ENCODE measurements at places on chromosomes 1 and 21.

GRCh38 chr21:45639206-45640000 is 4.1 kb upstream of the PCBP3 start:
- DNase-seq: no peak

DNA sequence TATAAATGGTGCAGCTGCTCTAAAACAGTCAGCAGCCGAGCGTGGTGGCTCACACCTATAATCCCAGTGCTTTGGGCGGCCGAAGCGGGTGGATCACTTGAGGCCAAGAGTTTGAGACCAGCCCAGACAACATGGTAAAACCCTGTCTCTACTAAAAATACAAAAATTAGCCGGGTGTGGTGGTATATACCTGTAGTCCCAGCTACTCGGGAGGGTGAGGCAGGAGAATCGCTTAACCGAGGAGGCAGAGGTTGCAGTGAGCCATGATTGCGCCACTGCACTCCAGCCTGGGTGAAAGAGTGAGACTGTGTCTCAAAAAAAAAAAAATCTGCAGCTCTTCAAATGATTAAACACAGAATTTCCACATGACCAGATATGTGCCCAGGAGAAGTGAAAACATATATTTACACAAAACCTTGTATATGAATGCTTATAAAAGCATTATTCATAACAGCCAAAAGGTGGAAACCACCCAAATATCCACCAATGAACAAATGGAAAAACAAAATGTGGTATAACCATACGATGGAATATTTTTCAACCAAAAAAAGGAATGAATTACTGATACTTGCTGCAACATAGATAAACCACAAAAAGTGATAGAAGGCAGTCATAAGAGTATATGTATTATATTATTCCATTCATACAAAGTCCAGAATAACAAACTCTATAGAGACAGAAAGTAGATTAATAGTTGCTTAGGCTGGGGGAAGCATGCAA is 14.1 kb downstream of the EPS15 start:
- no peak for DNase-seq

DNA sequence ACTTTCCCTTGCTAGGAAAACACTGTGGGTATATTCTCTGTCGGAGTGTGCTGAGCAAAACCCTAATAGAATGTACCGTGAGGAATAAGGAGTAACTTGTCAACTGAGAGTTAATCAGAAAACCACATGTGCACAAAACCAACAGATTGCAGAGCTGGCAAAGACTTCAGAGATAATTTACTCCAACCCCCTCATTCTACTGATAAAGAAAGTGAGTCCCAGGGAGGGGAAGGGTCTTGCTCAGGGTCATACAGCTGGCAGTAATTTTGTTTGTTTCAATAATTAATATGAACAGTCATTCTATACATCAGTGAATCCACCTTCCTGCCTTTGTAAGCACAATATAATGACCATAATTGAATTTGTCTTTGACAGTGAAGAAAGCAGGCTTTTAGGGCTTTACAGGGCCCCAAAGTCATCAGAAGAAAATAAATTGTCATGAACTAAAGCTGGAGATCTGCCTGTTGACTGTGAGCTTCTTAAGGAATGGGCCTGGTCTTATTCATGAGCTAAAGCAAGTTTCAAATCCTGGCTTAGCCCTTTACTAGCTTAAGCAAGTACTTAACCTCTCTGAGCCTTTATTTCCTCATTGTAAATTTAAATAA is 67.2 kb upstream of the HOOK1 start:
- no peak for DNase-seq

DNA sequence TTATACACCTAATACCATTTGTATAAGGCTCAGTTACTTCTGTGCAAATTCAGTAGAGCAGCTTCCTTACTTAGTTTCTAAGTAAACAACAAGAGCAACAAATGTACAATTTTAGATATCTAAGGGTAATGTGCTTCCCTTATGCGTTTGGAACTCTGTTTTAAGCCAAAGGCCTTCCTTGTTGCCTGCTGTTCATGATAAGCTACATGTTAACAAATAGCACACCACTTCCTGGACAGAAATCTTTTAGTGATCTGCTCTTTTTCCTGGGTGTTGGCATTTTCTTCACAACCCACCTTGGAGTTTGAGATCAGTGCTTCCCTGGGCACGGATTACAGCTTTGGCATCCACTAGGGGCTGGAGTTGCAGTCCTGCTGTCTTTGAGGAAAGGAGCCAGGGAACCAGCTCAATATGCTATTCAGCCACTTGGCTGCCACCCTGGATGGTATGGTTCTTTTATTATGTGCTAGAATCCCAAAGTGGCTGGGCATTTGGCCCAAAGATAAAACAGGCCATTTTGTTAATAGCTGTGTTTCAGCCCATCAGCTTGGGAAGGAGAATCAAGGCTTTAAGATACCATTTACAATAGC is 55.6 kb upstream of the ADAR start:
- DNase-seq: no peak

GRCh38 chr1:172835834-172836233 is 176.9 kb downstream of the FASLG start:
- DNase-seq: no peak

- DNase-seq: no peak
These were observed 48.9 kb upstream of the GORAB start for GRCh38 chr1:170483051-170483450.

GRCh38 chr1:59695252-59695651 is 119.5 kb upstream of the HOOK1 start:
- no peak for DNase-seq

DNA sequence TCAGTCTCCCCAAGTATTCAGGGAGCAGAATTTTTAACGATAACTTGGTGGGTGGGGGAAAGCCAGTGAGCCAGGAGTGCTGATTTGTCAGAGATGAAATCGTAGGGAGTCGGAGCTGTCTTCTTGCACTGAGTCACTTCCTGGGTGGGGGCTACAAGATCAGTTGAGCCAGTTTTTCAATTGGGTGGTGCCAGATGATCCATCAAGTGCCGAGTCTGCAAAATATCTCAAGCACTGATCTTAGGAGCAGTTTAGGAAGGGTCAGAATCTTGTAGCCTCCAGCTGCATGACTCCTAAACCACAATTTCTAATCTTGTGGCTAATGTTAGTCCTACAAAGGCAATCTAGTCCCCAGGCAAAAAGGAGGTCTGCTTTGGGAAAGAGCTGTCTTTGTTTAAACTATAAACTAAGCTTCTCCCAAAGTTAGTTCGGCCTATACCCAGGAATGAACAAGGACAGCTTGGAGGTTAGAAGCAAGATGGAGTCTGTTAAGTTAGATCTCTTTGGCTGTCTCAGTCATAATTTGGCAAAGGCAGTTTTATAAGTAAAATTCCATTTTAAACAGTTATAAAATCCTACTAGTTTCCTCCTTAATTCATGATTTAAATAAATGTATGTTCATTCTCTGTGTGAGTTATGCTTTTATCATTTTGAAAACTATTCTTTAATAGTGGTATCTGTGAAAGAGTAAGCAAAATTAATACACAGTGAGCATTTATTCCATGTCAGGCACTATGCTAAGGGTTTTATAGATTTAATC is 51.7 kb downstream of the SLC16A1 start:
- DNase-seq: no peak

DNA sequence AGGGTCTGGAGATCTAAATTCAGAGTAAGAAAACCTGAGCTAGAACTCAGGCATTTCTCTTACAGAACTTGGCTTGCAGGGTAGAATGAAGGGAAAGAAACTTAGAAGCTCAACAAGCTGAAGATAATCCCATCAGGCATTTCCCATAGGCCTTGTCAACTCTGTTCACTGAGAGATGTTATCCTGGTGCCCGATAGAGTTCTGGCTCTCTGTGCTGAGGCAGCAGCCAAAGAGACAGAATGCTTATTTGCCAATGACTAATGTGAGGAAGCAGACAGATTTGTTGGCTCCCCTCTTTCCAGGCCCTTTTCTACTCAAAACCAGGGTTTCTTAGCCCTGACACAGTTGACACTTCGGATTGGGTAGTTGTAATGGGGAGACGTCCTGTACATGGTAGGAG is 22.3 kb upstream of the TRIM45 start:
- no peak for DNase-seq

DNA sequence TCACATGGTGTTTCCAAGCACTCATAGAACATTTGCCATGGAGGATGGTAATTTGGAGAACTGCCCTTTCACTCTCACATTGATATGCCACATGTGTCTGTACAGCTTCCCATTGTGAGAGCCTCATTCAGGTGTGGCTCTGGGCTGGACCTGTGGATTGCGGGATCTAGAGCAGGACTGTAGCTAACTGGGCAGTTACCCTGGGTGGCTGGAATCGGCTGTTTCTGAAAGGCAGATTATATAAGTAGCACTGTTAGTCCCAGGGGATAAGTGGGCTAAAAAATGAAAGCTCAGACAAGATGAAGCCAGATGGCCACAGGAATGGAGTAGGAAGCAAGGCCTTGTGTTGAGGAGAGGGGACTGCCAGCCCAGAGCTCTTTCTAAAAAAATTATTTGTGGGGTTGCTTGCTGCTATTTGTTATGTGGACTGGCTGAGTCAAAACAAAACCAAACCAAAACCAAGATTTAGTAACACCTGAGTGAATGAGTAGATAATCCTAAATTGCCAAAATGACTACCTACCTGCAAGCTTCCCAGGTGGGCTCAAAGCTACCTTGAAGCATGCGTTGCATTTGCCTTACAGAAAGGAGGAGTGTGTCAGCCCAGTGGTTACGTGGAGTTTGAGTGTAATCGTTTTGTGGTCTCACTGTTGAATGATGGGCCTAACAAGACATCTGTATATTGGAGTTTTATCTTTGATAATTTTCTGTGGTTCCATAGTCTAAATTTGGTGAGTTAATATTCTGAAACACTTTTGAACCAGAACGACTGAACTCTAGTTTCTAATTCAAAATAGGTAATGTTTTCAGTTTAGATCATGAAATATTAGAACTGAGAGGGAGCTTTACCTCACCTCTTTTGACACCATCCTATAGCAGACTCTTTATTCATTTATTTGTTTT is 58.0 kb downstream of the SDCCAG8 start:
- no peak for DNase-seq

- no peak for DNase-seq
These were observed 480.5 kb downstream of the MATN1 start for GRCh38 chr1:30242722-30243457.

- DNase-seq: no peak
These were observed 45.1 kb upstream of the EPS15 start for GRCh38 chr1:51564124-51564523.

GRCh38 chr1:90387805-90388204 is 329.3 kb downstream of the BARHL2 start:
- peak; percentile 23 for DNase-seq

DNA sequence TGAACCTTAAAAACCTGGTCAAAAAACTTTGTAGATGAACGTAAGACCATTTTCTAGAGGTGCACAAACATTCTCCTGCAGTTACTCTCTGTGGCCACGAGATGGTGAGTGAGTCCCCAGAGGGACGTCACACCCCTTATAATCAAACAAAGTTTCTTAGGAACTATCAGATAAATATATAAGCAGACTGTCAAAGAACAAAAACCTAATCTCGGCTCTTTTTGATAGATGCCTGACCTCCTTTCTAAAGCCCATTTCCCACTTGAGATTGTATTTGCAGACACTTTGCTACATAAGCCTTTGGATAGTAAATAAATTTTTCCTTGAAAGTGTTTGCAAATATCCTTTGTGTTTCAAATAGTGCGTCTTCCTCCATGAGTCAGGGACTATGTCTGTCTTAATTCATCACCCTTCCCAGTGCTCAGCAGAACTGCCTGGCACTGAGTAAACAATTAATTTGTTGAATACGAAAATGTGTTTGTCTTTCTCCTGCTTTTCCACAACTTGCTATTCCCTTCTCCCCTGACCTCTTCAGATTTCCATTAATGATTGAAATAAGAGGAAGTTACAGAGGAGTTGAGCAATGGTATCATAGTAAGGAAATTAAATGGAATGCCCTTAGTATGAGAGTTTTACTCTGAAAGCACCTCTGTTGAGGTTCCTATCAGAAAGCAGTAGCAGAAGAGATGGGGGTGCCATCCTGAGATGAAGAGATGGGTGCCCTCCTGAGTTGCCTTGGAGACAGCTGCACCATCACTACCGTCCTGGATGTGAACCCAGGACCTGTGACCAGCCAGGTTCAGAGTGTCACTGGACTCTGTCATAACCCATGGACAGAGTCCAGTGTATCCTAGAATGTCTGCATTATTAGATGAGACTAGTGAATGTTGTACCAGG is 57.8 kb upstream of the RAVER2 start:
- no peak for DNase-seq

DNA sequence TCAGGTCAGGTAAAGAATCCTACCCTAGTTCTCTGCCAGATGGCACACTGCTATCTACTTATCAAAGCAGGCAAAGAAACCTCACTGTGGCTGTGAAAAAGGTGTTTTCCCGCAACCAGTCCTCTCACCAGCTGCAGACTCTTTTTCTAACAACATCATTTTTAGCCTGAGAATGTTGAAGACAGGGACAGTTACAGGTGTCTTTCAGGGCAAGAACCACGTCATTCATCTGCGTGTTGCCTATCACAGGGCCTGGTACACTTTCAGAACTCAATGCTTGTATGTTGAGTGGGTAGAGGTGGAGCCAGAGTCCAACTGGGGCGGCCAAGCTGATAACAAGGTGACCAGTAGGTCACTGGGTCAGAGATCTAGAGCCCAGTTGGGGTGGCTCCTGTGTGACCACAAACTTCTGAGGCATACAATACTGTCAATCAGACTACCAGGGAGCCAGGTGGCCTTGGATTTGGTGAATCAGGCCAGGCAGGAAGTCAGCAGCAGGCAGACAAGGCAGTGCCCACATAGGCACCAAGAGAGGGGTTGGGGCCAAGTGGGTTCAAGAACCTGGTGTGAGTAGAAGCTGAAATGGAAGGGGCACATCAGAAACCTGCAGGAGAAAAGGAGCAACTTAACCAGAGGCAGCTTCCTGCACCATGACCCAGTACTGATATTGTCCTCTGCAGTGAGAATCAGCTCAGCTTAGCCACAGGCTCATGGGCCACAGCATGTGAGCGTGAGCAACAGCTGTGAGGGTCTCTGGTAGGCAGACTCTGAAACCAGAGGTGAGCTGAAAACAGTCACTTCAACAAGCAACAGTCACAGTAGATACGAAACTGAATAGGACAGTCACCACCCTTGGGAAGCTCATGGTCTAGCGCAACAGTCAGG is 123.6 kb downstream of the DTL start:
- DNase-seq: no peak

GRCh38 chr1:224880593-224881307 is 48.7 kb upstream of the DNAH14 start:
- no peak for DNase-seq

- DNase-seq: no peak
These were observed 66.9 kb downstream of the TENT5C start for GRCh38 chr1:117672756-117673155.

DNA sequence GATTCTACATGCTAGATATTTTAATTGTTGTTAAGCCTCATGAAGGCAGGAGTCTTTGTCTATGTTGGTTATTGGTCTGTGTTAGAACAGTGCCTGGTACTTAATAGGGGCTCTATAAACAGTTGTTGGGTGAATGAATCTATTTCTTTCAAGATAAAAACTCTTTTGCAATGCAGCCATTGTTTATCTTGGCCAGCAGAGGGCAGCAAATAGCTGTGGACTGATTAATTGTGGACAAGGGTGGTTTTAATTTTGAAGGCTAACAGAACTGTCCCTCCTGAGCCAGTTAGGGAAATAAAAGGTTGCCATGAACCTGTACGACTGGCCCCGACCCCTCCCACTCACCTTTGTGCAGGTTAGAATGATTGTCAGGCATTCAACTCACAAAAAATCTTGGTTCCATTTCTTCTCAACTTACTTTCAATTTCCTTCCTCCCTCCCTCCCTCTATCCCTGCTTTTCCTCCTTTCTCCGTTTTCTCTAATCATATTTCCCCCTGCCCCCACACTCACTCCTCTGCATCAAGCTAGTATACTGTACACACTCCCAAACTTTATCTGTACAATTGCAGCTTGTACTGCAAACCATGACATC is 66.3 kb upstream of the DIRAS3 start:
- DNase-seq: no peak

GRCh38 chr1:245279346-245279745 is 124.6 kb downstream of the KIF26B start:
- no peak for DNase-seq

All from tibial artery (tissue), 4 donors.